ENCODE measurements at places on chromosomes 5 and 9.

DNA sequence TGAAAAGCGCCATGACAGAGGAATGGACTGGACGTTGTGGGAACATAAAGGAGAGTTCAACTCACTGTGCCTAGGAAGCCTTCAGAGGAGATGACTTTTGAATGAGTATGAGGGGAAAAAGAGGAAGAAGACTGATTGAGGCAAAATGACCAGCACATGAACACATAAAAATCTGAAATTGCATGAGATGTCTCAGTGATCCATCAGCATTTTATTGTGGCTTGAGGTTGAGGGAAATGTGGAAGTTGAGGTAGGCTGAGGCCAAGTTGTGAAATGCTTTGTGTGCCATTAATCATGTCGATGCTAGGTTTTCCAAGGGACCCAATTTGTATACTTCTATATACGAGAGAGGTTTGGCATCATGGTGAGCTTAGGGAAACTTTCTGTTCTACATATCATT is 140.9 kb upstream of the TLX3 start:
- DNase-seq, result no peak

DNA sequence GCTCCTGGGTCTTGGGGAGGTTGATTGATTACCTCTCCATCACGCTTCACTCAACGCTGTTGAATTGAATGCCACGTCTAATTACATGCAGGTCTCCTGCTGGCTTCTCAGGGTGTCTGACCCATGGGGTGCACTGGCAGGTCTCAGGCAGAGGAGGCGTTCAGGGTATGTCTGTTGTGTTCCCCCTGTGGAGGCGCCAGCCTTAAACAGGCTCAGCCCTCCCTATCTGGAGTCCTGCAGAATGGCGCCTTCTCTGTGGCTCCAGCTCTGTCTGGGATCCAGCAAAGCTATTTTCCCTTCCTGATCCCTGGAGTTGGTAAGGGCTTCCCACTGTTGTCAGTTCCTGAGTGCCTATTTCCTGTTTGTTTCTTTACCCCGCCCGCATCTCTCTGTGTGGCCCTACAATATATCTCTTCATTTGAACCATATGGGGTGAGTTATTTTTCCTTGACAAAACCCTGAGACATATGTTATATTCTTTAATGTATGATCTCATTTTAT is 150.0 kb downstream of the NTRK2 start:
- no peak for DNase-seq

DNA sequence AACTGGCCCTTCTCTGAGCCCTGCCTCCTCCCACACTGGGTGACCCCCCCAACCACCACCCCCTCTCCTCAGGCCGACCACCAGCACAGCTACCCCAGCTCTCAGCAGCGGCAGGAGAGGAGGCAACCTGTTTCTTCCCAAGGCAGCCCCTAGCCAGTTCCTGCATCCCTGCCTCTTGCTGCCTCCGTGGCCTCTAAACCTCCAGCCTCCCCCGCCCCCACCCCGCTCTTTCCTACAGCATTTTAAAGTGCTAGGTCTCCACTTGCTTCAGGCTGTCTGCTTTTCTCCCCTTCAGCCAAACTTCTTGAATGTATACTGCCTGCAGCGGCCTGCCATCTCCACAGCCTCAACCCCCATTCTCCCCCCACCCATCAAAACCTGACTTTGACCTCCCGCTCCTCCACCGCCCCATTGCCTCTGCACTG is 135.6 kb downstream of the DAB2IP start:
- no peak for DNase-seq

DNA sequence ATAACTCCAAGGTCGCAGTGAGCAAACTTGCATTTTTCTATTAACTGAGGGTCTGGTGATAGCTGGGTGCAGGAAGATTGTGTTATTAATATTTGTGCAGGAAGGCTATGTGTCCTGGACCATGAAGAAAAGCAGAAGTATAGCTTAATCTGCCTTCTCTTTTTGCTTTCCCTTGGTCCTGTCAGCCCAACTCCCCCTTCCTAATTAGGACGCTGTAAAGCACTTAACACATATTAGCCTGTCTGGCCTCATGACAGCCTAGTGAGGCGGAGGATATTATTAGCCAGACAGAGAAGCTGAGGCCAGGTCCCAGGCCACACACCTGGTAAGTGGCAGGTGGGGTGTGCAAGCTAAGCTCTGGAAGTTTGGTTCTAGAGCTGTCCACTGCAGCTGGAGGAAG is 29.5 kb downstream of the SLC46A2 start:
- no peak for DNase-seq

- DNase-seq, result peak; percentile 51
Measured at GRCh38 chr5:111278858-111279504, 54.8 kb downstream of the CAMK4 start.

Data from brain microvascular endothelial cell (primary cell).